ENCODE measurements at places on chromosomes 16 and 17.

GRCh38 chr16:17061326-17061725 lies 409.4 kb downstream of the XYLT1 start:
- no peak for DNase-seq

GRCh38 chr16:62021161-62021581 lies 15.1 kb downstream of the CDH8 start:
- DNase-seq = no peak

DNA sequence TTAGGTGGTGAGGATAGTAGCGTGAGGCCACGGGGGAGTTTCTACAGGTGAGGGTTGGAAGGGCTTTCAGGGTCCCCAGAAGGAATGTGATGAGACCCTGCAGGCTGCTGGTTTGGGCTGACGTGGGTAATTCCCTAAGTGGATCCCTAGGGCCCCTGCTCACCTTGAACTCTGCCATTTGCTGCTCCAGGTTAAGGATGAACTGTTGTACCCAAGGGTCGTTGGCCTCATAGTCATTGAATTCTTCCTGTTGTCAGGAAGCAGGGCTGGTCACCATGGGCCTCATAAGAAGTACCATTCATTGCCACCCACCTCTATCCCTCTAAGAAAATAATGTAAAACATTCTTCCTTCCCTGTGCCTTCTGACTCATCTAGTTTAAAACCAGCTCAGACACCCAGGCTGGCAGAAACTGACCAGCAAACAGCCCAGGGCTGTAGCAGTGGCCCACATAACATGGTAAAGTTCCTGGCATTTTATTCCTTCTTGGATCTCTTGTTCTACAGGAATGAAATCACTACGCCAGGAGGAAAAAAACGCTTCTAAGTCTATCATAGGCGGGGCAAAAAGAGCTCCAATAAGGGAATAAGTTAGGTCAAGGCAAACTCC lies 27.6 kb downstream of the FCSK start:
- DNase-seq = no peak

DNA sequence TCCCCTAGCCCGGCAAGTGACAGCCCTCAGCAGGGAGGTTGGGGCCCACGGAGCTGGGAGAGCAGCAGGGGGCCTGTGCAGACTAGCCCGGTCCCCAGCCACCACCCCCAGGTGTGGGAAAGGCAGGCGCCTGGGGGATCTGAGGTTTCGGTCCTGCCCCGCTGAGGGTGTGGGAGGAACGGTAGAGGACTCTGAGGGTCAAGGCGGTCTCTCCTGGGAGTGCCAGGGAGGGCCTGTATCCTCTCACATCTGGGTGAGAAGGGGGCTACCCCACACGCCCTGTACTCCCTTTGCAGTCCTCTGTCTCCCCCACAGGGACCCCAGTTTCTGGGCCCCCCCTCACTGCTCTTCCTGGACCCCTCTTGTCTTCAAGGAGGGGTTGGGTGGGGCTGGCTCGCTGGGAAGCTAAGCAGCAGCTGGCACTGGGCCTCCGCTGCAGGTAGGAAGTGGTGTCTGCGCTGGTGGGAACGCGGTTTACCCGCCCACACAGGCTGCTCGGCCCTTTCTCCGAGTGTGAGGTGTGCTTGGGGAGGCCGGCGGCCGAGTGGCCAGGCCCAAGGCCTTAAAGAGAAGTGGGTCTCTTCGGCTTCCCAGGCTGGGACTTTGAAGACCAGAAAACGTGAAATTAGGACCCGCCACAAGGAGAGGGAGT lies 15.4 kb downstream of the CD7 start:
- no peak for DNase-seq

DNA sequence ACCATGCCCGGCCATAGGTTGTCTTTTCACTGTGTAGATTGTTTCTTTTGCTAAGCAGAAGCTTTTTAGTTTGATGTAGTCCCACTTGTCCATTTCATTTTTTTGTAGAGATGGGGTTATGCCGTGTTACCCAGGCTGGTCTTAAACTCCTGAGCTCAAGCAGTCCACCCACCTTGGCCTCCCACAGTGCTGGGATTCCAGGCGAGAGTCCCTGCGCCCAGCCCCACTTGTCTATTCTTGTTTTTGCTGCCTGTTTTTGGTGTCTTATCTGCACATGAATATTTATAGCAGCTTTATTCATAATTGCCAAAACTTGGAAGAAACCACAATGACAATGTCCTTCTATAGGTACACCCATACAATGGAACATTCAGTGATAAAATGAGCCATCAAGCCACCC lies 18.8 kb upstream of the SBK1 start:
- no peak for DNase-seq

DNA sequence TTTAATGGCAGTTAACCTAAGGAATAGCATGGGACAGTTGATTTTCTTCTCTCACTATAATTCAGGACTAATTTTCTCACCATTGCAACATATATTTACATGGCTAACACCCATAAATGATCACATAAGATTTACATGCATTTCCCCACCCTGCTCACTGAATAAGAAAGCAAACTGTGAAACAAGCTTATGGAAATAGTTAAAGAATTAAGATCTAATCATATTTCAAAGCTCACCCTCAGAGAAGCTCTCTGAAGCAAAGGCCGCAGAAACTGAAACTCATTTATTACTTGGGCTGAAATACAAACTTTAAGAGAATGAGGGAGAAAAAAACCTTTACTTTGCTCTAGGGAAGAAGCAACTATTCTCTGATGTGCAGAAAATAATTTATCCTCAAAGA lies 218.7 kb upstream of the AXIN2 start:
- DNase-seq = no peak

DNA sequence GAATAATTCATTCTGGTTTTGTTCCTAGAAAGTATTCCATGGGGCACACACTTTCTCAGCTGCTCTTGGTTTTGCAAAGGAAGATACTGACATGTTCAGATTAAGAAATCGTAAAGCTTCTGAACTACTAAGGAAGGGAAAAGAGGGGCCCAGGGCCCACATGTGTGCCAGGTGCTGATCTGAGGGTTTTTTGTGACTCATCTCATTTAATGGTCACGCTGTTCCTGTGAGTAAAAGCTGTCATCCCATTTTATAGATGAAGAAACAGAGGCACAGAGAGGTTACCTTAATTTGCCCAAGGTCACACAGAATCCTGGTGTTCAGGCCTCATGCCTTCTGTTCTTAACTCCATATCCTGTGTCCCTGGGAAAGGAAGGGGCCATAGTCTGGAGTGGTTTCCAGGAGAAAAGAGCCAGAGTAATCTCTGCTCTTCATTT lies 113.2 kb downstream of the MSI2 start:
- peak; percentile 61 for DNase-seq

DNA sequence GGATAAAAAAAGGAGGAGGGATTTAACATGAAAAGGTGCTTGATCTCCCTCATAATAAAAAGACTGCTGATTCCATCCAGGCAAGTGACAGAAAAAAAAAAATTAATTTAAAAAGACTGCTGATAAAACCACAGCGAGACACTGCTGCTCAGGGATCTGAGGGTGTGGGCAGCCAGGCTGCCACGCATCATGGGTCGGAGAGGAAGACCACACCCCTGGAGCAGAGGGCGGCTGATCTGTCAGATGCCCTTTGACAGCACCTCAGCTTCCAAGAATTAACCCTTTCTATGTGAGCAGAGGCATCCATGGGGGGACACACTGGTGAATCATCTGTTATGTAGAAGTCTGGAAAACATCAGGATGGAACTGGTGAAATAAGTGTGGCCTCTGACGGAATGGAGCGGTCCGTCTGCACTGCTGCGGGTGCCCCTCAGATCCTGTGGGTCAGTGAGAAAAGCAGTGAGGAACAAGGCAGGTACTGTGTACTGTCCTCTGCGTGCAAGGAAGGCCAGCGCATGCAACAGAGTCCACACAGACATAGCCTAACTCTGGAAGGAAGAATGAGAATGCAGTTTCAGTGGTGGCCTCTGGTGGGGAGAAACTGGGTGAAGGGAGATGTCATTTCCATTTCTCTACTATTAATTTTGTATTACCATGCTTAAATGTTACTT lies 19.8 kb downstream of the MAPT start:
- no peak for DNase-seq

- DNase-seq = no peak
These were observed 1.7 kb downstream of the ACADVL start for GRCh38 chr17:7221278-7222092.

GRCh38 chr17:4978726-4979125 lies 8.7 kb downstream of the CAMTA2 start:
- DNase-seq = no peak

DNA sequence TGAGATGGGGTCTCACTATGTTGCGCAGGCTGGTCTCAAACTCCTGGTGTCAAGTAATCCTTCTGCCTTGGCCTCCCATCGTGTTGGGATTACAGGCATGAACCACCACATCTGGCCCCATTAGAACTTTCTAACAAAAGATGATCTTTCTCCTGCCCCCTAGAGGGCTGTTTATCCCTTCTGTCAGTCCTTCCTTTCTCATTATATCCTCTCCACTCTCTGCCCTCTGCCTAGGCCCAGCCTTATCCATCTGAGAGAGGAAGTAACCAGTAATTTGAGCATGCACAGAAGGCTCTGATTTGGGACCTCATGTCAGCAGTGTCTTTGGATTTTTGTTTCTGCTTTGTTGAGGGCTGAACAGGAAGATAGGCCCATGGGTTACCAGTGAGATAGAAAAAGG lies 4.4 kb upstream of the DHX40 start:
- peak; percentile 46 for DNase-seq

GRCh38 chr16:80569440-80570105 lies 28.8 kb downstream of the DYNLRB2 start:
- no peak for DNase-seq

DNA sequence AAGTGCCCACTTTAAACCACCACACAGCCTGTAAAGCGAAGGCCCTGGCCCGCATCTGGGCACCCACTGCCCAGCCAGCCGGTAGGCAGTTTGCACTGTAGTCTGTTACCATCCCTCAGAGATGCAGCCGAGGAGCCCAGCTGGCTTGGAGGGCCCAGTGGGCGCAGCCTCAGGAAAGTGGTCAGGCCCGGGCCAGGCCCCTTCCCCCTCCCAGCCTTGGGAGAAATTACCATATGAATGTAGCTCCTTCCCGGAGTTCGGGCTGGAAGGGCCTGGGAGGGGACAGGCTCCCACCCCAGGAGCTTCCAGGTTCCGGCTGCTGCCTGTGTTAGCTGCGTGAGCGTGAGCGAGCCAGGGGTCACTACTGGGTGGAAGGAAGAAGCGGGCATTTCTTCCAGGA lies 325.4 kb downstream of the SEC14L1 start:
- no peak for DNase-seq

DNA sequence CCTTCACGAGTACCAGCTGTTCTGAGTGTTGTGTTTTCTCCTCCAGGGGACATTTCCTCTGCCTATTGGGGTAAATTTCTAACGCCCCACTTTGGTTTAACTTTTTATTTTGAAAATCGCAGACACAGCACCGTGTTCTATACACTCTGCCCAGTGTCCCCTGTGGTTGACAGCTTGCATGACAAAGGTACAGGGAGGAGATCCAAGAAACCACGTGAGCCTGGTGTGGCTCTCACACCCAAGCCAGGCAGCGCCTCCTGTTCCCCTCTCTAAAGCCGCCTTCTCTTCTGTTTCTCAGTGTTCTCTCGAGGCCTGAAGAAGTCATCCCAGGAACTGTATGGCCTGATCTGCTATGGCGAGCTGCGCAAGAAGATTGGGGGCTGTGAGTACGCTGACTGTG lies 25.4 kb downstream of the CRAMP1 start:
- DNase-seq = no peak

DNA sequence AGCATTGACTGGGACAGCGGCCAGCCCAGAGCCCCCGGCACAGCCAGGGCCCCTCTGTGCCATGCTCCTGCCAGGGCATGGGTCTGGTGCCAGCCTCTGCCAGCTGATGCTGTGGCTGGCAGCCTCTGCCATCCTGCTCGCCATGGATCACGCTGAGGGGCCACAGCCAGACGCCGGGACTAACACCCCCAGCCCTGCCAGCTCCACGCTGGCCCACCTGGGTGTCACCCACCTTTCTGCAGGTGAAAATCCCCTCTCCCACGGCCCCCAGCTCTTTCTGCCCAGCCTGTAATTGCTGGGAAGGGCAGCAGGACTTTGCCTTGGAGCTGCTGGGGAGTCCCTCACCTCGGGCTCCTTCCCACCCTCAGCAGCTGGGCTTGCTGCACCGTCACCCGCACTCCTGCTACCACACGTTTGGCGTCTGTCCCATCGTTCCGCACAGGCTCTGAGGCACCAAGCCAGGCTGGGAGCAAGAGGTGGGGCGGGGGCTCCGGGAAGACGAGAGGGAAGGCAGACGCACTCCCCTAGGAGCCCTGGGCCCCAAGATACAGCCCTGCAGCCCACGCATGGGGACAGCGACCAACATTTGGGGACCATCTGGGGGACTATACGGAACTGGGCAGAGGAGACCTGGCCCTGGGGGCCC lies 42.0 kb upstream of the ACSF3 start:
- DNase-seq = no peak

DNA sequence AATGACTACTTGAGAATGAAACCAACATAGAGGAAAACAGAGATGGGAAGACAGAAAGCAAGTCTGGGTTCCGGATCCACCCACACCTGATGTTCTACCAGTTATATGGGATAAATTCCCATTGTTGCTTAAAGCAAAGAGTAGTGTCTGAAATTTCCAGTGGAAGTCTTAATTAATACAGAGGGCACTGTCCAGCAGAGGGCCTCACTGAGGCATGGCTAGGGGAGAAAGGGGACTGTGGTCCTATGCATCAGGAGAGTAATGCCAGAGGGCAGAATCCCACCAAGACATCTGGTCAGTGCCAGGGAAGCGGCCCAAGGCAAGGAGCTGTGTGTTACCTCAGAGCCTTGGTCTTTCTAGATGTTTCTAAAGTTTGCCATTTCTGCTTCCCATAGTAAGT lies 7.5 kb upstream of the UMOD start:
- DNase-seq = no peak

DNA sequence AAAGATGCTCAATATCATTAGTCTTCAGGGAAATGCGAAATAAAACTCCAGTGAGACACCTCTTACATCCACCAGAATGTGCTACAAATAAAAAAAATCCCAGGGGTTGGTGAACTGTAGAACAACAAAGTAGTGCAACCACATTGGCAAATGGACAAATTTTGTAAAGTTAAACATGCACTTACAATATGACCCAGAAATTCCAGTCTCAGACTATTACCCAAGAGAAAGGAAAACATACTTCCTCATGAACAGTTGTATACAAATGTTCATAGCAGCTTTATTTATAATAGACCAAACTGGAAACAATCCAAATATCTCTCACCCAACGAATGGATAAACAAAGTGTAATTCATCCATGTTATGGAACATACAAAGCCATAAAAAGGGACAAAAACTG lies 239.5 kb downstream of the ABCC12 start:
- DNase-seq = no peak

GRCh38 chr17:27323538-27324215 lies 29.8 kb downstream of the WSB1 start:
- DNase-seq = peak; percentile 66

GRCh38 chr16:51845586-51846305 lies 694.7 kb upstream of the SALL1 start:
- DNase-seq = no peak

GRCh38 chr16:24273508-24274182 lies 17.5 kb downstream of the CACNG3 start:
- peak; percentile 37 for DNase-seq
